ENCODE measurements at places on chromosomes 1 and 21.

- DNase-seq: no peak
Observed at GRCh38 chr1:62625415-62625814, 28.1 kb downstream of the ANGPTL3 start.

DNA sequence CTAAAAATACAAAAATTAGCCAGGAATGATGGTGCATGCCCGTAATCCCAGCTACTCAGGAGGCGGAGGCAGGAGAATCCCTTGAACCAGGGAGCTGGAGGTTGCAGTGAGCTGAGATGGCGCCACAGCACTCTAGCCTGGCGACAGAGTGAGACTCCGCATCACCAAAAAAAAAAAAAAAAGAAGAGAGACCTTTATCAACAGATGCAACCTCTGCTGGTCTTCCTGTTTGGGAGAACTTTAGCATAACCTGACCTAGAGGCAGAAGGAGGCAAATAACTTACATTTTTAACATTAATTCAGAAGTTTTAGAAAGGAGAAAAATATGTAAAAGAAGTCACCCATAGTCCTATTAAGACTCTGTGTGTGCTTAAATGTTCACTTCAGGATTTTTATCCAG is 32.4 kb downstream of the SLAMF1 start:
- no peak for DNase-seq

DNA sequence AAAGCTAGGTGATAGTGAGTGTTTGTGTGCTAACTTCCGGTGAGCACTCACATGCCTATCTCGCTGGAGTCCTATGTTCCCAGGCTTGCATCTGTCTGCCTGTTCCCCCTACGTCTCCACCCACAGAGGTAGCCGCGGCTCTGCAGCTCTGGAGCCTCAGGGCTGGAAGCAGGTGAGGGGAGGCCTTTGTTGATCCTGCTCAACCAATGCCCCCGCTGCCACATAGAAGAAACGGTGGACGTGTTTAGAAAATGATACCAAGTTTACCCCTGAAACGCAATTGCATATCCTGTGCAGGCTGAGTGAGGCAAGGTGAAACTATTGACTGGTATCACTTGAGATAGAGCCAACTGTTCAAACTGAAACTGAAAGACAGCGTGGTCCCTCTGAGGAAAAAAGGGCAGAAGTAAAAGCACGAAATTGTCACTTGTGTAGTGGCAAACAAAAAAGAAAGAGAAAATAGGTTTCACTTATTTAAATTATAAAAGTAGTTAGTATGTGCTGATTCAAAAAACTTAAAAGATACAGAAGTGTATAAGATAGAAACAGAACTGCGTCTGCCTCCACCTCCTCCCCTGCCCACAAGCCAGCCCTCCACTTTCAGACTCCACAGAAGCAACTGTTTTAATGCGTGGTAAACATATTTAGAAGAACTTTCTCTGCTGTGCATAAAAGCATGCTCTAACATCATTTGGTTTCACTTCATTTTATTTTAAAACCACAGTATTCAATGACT is 38.6 kb upstream of the ETS2 start:
- DNase-seq: peak; percentile 44

GRCh38 chr1:203626910-203627246 is 246 bp downstream of the ATP2B4 start:
- DNase-seq: no peak

- DNase-seq: no peak
Observed at GRCh38 chr1:87220993-87221392, 107.7 kb upstream of the LMO4 start.

GRCh38 chr1:181484821-181485220 is 1.5 kb downstream of the CACNA1E start:
- no peak for DNase-seq

DNA sequence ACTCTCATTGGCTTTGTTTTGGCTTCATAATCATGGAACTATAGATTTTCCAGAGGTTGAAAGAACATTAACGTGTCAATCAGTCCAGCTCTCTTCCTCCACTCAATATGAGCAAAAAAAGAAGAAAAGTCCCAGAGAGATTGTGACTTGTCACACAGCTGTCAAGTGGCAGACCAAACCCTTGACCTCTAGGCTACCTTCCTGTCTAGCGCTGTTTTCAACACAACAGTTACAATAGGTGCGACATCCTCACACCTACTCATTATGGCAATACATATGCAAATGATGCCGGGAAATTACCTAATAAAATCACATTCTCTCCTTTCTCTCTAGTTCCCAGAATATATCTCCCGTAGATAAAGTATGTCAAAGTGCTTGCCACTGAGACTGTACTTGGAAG is 1.1 kb downstream of the WARS2 start:
- DNase-seq: no peak

DNA sequence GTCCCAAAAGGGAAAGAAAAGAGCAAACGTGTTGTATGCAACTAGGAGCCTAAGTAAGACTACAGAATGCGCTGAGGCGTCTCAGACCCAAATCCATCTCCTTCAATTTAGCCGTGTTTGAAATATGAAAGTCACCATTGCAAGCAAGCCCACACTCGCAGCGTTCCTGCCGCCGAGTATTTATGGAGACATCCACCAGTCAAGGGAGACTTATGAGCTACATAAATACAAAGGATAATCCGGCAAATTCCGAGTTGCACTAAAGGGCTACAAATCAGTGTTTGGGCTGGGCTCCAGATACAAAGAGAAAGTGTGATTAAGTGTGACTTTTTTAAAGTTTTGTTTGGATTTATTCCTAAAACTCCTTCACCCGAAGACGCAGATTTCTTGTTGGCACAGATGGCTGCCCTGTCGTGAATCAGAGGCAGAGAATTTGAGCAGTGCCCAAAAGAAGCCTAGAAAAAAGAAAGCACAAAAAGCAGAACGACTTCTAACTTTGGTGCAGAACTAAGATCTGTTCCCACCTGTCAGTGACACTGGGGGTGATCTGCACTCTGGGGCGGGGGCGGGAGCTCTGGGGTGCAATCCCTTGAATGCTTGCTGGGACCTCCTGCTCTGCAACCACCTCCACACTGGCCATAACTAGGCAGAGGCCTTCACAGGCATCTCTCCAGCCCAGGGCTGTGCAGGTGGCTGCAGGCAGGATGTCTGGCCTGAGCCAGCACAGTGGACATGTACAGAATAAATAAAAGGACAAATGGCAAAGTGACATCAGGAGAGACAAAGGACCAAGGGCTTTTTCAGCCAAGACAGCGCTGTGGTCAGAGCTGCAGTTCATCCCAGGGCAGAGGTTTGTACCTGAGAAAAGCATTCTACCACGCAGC is 489.7 kb downstream of the NPHP4 start:
- DNase-seq: no peak

GRCh38 chr1:232227306-232227705 is 402.6 kb downstream of the SIPA1L2 start:
- DNase-seq: no peak

DNA sequence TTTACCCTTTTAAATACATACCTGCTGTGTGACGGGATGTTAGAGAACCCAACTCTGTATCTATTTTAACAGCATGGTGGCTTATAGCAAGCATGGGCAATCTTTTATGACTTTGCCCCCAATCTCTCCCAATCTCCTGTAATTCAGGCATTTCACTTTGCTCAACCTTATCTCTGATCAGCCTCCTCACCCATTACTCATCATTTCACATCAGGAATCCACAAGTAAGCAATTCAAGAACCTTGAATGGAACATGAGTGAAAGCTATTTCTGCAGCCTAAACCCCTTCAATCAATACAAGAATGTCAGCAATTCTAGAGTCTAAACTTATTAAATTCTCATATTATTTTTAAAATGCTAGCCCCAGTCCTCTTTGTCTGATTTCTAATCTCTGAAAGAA is 199.8 kb downstream of the ST6GALNAC3 start:
- no peak for DNase-seq

DNA sequence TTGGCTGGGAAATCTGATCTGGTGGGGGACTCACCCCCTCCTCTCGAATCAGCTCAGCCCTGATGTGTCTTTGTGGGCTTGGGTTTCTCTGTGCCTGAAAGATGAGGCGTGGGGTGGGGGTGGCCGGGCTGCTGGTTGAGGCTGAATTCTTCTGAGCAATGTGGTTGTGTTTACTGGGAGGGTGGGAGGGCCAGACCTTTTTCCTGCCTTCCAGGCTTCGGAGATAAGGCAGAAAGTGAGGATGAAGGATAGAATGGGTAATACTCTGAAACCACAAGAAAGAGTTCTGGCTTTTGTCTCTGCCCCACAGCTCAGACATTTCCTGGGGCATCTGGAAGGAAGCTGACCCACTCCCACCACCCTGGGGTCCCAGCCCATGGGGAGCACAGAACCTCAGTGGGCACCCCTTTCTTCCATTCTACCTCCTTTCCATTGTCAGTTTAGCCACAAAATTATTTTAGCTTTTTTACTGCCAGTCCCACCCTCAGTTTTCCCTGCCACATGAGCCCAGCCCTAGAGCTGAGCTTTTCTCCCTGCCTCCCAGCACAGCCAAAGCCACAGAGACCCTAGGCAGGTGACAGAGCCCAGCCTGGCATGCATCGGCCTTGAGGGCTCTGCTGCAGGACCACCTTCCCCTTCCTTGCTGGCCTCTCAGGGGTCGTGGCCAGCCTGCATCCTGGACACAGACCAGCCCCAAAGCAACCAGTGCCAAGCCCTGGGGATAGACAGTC is 11.2 kb downstream of the ALX3 start:
- no peak for DNase-seq

GRCh38 chr1:224498574-224499170 is 64.1 kb upstream of the WDR26 start:
- DNase-seq: no peak

DNA sequence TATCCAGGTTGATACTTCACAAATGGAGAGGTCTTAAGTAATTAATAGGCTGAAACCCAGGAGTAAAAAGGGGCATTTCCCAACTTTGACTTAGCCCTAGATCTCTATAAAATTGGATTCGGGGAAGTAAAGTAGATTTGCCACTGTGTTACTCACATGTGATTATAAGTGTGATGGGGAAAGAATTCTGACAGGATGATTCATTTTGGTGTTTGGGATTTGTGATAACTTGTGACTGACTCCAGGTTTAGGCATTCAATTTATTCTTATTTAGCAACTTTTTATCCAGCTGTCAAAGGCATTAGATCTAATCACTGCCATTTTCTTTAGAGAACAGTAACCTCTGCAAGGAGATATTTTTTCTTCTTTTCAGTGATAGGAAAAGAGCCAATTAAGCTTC is 175.5 kb downstream of the ASTN1 start:
- no peak for DNase-seq

DNA sequence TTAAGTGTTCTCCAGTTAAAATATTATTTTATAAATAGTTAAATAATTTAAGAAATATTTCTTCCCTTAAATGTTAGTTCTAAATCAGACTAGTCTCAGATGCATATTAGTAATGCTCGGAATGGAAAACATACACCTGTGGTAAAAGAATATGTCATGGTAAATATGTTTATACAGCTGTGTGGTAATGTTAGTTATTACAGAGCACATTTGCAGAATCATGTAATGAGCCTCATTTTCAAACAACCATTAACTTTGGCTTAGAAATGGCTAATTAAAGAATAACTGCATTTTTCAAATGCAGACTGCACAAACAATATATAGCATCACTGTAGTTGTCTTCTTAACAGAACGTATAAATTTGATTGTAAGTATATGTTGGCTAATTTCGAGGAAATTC is 90.3 kb downstream of the DISP1 start:
- no peak for DNase-seq

DNA sequence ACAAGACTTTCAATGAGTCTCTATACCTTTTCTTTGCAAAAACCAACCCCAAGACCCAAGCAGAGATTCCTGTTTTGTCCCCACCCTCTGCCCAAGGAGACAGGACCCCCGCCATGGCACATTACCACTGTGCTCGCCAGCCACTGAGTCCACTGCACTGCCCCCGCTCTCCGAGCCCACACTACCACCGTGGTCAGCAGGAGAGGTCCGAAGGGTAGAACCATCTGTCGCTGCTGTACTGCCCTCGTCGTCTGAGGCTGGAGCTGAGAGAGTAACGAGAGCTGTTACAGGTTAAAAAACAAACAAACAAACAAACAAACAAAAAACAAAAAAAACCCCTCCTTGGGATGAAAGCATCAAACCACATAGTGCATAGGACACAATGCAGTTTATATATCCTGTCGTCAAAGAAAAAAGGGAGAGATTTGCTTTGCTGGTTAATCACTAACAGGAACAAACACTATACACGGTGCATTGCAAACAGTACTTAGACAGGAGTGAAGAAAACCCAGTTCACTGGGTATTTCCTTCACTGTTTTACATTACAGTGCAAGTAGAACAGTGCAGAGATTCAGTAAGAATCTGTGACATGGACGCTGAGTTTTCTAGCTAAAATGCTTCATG is 71.0 kb downstream of the UBR4 start:
- no peak for DNase-seq

DNA sequence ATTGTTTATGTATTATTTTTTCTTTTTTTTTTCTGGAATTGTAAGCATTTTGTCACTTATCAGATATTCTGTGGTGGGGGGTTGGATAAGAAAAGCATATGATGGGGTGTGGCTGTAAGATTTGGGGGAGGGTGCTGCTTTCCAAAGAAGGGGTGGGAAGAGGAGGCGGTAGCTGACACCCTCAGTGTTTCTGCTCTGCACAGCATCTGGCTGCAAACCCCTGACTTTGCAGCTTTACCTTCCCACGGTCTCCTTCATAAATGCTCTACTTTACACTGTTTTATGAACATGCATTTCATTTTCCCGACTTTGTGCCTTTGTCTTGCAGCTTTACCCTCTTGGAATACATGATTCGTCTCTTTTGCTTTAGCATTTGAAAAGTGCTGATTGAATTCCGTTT is 7.6 kb downstream of the FMN2 start:
- no peak for DNase-seq

DNA sequence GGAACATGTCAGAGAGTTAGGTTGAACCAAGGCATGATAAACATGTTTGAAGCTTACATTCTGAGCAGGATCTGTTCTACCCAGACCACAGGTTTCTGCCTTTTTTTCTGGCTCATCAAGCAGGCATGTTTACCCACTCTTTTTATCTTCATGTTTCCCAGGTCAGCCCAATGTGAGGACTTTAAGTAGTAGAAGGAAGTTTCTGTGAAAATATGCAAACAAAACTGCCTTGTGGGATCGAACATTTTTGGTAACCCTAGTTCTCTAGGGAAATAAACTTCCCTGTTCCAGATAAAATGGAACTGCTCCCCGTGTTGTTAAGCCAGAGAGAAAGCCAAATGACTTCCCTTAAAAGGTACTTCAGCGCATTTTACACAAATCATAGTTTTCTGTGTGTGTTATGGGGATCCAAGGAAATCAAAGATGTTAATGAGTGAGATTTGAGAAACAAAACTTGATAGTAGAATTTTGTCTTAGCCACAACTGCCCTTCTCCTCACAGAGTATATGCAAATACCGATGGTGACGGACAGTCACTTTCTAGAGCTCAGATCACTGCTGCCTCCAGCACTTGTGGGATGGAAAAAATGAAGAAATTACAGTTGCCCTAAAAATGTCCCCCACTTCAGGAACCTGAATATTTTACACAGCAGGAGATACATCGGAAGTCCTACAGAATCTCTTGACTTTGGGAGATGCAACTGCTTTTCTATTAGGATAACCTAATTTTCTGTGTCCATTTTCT is 765 bp upstream of the HIPK1 start:
- no peak for DNase-seq

DNA sequence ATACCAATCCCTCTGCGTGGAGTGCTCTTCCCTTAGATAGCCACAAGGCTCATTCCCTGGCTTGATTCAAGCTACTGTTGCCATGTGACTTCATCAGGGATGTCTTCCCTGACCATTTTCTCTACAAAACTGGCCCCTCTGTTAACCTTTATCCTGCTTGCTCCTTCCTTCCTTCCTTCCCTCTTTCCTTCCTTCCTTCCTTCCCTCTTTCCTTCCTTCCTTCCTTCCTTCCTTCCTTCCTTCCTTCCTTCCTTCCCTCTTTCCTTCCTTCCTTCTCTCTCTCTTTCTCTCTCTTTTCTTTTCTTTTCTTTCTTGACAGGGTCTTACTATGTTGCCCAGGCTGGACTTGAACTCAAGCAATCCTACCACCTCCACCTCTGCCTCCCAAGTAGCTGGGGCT is 6.2 kb upstream of the RYR2 start:
- no peak for DNase-seq
